Adipocyte (in vitro differentiated cells): ENCODE measurements at places on chromosomes 3 and 15.

GRCh38 chr15:29266052-29266582 is 3.5 kb downstream of the NSMCE3 start:
- peak; percentile 42 for DNase-seq

GRCh38 chr3:144590854-144591253 is 619.2 kb downstream of the DIPK2A start:
- DNase-seq = peak; percentile 88

GRCh38 chr3:176442326-176442725 is 755.0 kb downstream of the TBL1XR1 start:
- no peak for DNase-seq

- DNase-seq = no peak
Observed at GRCh38 chr3:86087160-86087871, 903.6 kb downstream of the VGLL3 start.

DNA sequence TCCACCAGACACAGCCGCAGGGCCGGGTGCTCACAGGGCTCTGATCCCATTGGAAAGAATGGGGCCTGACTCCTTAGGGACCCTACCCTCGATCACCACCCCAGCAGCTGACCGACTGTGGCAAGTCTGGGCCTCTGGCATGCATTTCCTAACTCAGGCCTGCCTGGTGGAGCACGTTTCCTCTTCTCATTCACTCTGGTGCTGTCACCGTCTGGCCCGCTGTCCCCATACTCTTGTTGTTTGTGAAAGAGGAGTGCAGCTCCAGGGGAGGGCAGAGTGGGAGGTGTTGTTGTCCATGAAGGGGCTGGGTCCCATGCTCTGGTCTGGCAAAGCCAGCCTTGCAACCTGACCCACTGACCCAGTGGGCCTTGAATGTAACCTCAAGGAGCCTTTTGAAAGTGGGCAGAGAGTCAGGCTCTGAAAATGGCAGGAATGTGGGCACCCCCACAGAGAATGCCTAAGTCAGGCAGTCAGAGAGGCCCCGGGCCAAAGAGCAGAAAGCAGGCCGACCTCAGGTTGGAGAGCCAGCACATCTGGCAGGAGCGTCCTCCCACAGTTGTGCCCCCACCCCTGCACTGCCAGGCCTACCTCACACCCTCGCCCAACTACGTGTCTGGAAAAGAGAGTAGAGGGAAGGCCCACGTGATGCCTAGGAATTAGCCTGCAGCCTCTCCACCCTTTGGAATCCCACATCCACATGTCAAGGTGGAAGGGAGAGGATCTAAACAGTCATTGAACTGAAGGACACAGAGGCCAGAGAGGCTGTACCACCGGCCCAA is 10.9 kb downstream of the SEMA7A start:
- DNase-seq = peak; percentile 63

DNA sequence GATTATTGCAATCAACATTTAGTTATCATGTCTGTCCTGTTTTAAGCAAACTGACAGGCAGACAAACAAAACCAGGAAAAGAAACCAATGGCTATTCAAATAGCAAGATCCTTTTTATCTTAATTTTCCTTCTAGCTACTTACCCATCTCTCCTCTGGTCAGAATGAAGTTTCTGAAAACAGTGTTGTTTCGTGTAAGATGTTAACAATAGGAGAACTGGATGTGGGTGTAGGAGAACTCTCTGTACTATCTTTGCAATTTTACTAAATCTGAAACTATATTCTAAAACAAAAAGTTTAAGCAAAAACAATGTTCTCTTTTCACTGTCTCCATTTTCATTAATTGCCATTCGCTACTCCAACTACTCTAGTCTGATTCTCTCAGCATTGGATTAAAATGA is 726.4 kb downstream of the ZNF385D start:
- DNase-seq = no peak

DNA sequence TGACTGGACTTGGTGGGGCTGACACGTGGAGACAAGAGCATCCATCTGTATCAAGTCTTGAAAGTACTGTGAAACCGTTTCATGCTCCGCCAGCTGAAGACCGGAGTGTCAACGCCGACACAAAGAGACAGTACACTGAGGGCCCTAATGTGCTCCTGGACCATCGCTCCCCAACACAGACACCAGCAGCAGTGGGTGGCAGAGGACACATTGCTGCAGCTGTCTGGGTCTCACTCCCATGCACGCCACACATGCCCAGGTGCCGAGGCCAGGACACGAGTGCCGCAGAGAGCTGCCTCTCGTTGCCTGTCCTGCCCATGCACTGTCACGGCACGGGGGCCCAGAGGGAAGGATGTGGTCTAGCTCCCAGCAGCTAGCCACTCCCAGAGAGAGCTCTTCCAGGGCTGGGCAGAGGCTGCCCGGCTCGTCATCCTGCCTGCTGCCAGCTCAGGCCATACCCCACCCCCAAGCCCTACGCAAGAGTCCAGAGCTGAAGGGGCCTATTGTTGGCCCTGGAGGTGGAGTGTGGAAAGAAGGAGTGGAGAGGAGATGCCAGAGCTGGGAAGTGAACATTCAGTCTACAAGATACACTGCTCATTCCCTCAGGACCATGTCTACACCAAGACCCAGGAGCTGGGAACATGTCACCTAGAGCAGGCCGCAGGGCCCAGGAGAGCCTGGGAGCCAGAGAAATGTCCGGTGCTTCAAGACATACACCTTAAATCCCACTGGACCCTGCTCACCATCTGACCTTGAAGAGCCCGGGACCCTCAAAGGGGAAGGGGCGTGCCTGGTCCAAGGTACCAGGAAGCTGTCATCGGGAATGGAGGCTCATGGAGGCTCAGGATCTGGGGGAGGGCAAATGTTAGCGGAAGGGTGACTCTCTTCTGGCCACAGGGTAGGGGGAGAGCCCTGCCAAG is 7.7 kb downstream of the TNK2 start:
- DNase-seq = no peak

DNA sequence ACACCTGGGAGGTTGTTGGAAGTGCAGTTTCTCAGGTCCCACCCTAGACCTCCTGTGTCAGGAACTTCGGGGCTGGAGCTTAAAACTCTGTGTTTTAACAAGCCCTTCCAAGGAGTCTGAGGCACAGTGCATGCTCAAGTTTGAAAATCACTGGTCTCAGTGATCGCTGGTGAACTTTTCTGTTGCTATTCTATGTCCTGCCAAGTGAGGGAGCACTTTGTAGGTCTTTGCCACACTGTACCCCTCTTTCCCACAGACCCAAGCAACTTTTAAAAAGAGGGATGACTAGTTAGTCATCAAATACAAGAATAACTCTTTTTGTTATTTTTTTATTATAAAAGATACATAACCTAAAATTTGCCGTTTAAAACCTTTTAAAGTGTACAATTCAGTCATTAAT is 133.7 kb downstream of the AGBL1 start:
- no peak for DNase-seq

GRCh38 chr3:69568458-69568857 is 170.8 kb upstream of the MITF start:
- peak; percentile 7 for DNase-seq

GRCh38 chr3:24562895-24563294 is 68.2 kb upstream of the THRB start:
- no peak for DNase-seq

DNA sequence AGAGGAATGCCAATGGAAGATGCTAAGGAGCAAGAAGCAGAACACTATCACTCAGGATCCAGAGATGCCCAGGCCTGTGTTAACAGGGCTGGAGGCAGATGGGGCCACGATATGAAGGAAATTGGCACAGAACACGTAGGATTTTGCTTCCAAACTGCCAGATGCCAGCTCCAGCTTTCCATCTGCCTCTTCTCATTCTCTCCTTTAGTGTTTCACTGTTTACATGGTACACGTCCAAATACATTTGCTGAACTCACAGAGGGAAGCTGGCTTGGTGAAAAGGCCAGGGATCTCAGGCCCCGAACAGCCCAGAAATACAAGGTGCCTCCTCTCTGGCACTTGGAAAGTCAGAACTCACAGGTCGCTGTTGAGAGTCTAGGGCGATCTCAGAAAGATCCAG is 187.0 kb downstream of the NTRK3 start:
- no peak for DNase-seq

- peak; percentile 86 for DNase-seq
Observed at GRCh38 chr15:33278816-33279612, 31.8 kb upstream of the RYR3 start.

DNA sequence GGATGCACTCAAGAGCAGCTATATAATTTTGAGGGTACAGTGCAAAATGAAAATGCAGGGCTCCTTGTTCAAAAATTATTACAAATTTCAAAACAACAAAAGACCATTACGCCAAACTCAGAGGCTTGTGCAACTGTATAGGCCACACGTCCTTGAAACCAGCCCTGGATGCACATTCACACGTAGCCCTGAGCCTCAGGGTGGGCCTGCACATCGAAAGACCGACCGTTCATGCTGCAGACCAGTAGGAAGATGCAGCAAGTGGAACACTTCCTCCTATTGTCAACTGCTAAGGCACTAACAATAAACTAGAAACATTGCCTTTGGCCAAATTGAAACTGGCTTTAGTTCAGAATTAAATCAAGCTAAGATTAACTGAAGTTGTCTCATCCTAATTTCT is 174.7 kb downstream of the SHOX2 start:
- no peak for DNase-seq

DNA sequence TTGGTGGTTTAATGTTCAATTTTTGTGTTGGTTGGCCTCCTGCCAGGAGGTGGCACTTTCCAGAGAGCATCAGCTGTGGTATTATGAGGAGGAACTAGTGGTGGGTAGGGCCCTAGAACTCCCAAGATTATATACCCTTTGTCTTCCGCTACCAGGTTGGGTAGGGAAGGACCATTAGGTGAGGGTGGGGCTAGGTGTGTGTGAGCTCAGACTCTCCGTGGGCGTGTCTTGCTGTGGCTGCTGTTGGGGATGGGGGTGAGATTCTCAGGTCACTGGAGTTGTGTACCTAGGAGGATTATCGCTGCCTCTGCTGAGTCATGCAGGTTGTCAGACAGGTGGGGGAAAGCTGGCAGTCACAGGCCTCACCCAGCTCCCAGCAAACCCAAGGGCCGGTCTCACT is 187.1 kb downstream of the DPH6 start:
- no peak for DNase-seq

GRCh38 chr15:72397796-72398588 is at the start of gene TMEM202:
TSS of gene TMEM202 (plus strand) at chr15:72398305. CDS start at chr15:72398327, 22 bp downstream.
- DNase-seq = no peak

DNA sequence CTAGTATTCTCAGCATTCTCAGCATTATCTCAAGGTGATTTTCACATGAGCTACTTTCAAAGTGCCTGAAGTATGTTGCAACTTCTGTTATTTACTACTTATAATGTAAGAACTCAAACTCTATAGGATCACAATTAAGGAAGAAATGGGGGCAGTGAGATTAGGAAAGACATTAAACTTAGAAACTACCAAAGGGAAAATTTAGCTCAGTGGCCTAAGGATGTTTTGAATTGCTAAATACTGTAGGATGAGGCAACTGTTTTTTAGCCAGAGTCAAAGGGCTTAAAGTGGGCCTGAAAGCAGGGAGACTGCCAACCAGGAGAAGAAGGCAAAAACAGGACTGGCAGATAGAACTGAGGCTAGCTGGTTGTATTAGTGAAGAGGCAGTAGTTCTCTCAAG is 55.5 kb upstream of the MBNL1 start:
- peak; percentile 73 for DNase-seq

DNA sequence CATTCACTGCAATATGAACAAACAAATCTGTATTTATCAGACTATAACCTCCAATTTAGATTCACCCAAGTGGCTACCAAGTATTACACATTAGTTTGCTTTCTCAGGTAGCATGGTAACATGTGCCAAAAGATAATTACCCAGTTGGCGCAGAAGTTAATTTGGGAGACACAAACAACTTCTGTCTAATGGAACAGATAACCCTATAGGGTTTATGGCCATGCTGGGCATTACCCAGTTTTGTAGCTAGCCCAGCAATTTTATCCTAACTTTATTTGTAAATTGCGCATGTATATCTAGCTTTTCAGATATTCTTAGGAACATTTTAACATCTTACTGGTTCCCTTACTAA is 780 bp downstream of the RPL22L1 start:
- DNase-seq = peak; percentile 11

- peak; percentile 84 for DNase-seq
Observed at GRCh38 chr15:48962662-48963523, 826 bp downstream of the SHC4 start.

- peak; percentile 4 for DNase-seq
Observed at GRCh38 chr3:96843505-96844203, 29.3 kb downstream of the EPHA6 start.

DNA sequence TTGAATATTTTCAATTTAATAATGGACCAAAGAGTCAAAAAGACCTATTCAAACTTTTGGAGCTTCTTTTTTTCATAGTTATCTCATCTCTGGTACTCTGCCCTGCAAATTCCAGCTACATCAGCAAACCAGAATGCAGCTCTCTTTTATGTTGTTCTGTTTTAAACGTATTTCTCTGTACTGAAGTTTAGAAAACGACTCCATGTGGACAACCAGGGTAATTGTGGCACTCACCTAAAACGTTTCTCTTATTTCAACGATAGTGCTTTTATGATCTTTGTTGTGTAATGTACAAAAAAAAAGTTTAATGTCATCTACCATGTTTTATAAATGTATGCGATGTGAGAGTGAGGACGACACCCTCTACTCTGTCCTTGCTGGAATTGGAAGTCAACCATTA is 1472.3 kb upstream of the GBE1 start:
- no peak for DNase-seq

- DNase-seq = no peak
Observed at GRCh38 chr3:127493924-127494646, 96.4 kb downstream of the TPRA1 start.

GRCh38 chr3:14376348-14377043 is 25.9 kb upstream of the SLC6A6 start:
- no peak for DNase-seq

DNA sequence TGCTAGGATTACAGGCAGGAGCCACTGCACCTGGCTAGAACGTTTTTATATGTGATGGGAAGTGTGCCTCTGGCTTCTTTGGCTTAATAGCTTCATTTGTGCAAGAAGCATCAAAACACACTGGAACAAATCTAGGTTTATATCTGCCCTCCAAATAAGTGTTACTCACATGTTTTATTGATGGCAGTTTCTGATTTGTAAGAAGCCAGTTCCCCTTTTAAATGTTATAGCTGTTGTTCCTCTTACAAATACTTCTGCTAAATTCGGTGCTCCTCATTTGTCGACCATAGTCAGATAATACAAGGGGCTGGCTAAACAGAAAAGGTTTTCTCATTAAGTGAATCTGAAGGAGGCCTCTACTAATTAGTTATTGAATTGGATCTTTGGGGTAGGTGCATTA is 307.1 kb upstream of the SEMA6D start:
- no peak for DNase-seq

- peak; percentile 77 for DNase-seq
Observed at GRCh38 chr3:99637368-99638111, 854 bp upstream of the COL8A1 start.

DNA sequence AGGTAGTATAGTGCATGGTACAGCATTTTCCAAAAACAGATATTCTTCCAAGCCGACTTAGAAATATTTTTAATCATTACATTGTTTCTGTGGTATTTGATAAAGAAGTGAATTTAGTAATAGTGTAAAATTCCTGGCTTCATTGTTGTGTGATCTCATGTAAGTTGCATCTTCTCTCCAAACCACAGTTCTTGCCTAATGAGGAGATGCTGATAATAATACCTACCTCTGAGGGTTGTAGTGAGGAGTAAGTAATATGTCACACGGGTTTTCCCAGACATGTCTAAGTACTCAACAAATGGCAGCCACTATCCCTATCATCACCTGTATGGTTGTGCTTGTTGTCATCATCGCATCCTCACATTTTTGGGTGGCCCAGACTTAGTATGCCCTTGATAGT is 167.3 kb downstream of the SLCO3A1 start:
- DNase-seq = peak; percentile 46
